ENCODE measurements at places on chromosomes 6 and 20.

GRCh38 chr6:10518557-10519407 is 2.4 kb upstream of the GCNT2 start:
- DNase-seq = peak; percentile 40

DNA sequence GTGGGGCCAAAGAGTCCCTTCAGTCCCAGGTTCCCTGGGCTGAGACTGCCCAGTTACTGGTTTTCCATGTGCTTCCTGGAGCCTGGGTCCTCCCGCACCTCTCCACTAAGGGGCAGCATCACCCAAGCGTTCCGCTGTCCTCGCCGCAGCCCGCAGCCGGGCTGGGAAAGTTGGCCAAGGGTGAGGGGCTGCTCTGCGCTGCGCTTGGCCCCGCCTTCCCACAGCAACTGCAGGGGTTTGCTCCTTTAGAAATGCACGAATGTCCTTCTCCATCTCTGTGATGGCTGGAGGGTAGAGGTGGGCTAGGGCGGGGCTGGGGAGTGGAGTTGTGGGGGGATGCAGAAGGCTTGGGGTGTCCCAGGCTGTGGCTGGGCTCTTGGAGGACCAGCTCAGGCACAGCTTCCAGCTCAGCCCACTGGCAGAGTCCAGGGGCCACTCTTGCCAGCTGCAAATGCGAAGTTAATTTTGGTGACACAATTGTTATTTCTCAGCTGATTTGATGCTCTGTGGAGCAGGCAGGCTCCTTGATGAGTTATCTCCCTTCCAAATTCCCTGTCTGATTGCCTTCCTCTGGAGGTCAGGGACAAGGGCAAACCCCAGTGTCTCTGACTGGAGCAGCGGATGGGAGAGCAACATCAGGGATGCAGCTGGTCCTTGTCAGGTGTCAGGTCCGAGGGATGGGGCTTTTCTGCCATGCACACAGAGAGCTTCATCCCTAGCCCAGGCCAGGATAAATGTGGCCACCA is 63.2 kb downstream of the NOL4L start:
- peak; percentile 78 for DNase-seq

DNA sequence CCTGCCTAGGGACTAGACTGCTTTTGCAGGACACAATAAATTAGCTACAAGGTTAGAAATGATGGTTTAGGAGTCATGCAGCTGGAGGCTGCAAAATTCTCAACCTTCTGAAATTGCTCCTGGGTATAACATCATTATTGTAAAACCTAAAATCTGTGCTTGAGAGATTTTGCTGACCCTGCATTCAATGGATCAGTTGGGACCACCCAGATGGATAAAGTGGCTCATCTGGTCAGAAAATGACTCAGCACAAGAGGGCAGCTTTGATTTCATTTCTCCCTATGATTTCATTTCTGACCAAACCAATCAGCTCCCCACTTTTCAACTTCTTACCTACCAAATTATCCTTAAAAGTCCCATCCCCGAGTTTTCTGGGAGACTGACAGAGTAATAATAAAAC is 367.3 kb upstream of the AGPAT4 start:
- no peak for DNase-seq

DNA sequence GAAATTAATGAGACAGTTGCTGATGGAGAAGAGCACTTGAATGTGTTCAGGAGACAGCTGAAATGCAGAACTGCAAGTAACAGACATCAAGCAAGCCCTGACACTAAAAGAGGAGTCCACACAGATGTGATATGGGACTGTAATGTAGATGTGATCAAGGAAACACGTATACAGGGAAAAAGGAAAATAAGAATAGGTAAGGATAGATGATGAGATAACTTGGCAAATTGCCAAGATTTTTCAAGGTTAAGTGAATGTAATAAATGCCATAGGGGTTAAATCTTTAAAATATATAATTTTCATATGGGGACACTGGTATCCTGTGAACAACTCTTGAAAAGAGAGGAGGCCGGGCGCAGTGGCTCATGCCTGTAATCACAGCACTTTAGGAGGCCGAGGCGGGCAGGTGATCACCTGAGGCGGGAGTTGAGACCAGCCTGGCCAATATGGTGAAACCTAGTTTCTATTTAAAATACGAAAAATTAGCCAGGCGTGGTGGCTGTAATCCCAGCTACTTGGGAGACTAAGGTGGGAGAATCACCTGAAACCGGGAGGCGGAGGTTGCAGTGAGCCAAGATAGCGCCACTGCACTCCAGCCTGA is 7.2 kb upstream of the SNX14 start:
- peak; percentile 9 for DNase-seq

- no peak for DNase-seq
Observed at GRCh38 chr6:143581835-143582480, 70.4 kb upstream of the FUCA2 start.

GRCh38 chr6:16846399-16846778 is 85.1 kb upstream of the ATXN1 start:
- no peak for DNase-seq

GRCh38 chr6:91081452-91082067 is 494.7 kb upstream of the MAP3K7 start:
- DNase-seq = peak; percentile 75

All from DMS53 (cell line).